CMK (cell line): ENCODE measurements at places on chromosomes 1 and 21.

GRCh38 chr1:109578947-109579443, 30.6 kb downstream of the GNAI3 start:
- no peak for DNase-seq

GRCh38 chr1:42996384-42996970, 37.8 kb upstream of the SLC2A1 start:
- no peak for DNase-seq

DNA sequence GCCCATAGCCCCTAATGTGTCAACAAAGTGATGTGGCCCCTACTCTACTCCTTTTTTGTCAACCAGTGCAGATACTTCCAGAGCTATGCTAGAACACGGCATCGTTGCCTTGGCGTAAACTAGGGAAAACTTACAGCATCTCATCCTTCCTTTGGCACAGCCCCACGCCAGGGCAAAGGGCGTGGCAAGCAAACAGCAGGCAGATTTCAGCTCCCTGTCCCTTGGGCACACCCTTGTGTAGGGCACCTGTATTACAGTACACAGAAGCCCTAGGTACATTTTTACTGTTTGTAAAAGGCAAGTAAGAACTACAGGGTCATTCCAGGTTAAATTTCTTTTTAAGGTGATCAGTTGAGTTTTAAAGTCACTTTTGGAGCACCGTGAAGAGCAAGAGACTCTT, 29.3 kb downstream of the PRDX6 start:
- DNase-seq = no peak

GRCh38 chr21:29209696-29210095, 79.3 kb downstream of the MAP3K7CL start:
- DNase-seq = no peak

- no peak for DNase-seq
Observed at GRCh38 chr1:234150892-234151291, 222.4 kb upstream of the COA6 start.

DNA sequence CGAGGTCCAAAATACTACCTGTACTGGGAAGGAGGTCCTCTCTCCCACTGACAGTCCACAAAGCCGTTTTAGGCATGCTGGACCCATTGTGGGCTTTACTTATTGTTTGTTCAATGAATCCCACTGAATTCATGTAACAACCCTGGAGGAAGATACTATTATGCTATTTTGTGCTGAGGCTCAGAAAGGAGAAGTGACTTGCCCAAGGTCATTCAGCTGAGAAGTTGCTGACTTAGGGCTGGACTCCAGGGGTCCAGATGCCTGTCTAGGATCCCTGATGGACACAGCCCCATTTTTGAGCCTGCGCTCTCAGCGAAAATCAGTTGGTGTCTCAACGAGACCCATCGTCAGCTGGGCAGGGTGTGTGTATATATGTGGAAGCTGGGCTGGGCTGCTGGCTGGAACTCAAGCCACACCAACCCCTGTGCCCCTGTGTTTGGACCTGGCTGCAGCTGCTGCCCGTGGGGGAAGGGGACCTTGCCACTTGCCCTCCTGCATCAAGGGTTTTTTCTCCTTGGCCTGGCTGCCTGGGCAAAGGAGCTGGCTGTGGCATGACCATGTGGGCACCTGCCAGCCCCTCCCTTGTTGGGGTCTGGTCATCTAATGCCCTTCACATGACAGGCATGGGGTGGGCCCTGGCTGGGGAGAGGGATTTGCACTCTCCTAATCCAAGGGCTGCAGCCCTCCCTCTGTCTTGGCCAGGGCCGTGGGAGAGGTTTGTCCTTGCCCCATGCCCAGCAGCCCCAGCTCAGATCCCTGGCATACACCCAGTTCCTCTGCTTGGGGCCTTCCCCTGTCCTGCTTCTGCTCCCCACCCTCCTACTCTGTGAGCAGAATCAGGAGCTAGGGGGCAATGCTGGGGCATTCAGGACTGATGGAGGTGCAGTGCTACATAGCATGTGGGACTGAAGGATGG, 15.0 kb downstream of the KCNQ4 start:
- no peak for DNase-seq

DNA sequence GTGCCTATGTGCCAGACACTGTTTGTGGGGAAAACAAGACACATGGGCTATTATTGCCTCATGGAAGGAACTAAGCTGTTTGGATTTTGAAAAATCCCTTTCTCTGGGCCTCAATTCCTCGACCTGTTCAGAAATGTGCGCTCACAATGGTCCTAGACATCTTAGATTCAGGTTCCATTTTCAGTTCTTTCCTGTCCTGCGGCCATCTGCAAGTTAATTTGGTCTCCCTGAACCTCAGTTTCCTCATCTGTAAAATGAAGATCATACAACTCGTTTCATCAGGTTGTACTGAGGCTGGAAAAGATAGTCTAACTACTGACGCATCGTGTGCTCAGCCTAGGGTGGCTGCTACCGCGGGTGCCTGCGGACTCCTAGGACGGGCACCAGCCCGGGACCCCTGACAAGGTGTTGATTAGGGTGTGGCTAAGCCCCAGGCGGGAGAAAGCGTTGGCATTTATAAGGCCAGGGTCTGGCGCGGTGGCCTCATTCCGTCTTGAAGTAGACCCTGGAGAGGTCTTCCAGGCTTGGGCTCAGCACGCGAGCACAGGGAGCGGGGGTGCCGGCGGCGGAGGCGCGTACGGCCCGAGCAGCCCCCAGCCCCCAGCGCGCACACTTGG, 493 bp upstream of the ELOA start:
- DNase-seq = no peak
